ENCODE measurements at places on chromosomes 3 and 15.
A peak's percentile ranks its signal among the peaks of the same experiment; 100 is the strongest.

GRCh38 chr3:47475029-47475569 lies 642 bp downstream of the SCAP start:
- peak; percentile 23 for DNase-seq

DNA sequence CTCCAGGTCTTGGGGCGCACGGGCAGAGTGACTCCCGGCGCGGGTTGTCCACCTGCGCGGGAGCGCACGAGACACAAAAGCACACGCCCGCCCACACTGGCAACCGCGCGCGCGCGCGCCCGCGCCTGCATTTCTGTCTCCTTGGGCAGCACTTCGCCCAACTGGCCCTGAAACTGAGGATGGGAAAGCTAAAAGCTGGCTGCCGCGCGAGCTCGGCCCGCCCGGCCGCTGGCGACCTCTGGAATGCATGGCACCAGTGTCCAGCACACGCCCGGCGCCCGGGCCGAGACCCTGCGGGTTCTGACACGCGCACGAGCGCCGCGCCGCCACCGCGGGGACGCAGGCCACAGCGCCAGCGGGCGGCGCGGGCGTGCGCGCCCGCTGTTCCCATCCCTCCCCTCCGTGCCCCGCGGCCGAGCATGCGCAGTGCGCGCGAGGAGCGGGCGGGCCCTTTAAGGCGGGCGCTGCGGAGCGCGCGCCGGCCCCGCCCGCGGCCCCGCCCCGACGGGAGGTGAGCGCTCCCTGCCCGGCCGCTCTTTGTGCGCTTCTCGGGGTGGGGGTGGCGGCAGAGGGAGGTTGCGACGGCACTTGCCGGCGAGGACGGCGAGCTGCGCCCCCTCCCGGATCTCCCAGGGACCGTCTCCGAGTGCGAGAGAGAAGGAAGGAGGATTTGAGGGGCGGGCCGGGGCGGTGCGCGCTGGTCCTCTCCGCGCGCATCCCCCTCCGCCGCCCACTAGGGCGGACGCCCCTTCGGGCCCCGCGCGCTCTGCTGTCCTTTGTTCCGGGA lies 1.0 kb upstream of the MEX3B start:
- DNase-seq, result peak; percentile 74

DNA sequence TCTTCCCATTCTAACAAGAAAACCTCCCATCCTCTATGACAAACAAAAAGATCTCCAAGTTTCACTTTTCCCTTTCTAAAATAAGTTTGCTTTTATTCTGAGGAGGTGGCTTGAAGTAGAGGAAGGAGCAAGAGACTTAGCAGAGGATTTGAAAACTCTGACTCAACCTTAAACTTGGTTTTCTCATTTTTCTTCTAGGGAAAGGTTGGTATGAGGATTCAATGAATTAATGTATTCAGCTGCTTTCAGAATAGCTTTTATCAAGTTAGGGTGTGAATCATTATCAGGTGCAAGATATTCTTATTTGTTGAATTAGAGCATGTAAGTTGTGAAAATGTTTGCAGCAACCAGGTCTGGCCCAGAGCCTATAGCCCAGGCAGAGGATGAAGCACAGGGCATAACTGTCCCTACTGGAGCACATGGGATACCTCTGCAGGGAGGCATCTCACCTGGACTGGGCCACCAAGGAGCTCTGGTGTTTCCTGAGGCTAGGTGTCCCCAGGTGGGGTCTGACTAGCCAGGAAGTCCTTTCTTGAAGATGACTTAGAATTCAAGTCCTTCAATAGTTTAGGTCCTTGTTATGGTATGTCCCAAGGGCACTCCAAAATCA lies 42.3 kb downstream of the SATB1 start:
- no peak for DNase-seq

GRCh38 chr15:53247041-53247708 lies 457.0 kb upstream of the ONECUT1 start:
- DNase-seq, result no peak

DNA sequence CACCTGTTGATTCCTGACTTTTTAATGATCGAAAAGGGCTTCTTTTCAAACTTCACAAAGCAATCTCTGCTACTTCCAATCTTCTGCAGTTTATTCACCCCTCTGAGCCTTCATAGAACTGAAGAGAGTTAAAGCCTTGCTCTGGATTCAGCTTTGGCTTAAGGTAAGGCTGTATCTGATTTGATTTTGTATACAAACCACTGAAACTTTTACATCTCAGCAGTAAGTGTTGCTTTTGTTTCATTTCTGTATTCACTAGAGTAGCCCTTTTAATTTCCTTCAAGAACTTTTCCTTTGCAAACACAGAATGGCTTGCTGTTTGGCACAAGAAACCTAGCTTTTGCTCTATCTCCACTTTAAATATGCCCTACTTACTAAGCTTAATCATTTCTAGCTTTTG lies 1193.0 kb upstream of the GBE1 start:
- DNase-seq, result no peak

DNA sequence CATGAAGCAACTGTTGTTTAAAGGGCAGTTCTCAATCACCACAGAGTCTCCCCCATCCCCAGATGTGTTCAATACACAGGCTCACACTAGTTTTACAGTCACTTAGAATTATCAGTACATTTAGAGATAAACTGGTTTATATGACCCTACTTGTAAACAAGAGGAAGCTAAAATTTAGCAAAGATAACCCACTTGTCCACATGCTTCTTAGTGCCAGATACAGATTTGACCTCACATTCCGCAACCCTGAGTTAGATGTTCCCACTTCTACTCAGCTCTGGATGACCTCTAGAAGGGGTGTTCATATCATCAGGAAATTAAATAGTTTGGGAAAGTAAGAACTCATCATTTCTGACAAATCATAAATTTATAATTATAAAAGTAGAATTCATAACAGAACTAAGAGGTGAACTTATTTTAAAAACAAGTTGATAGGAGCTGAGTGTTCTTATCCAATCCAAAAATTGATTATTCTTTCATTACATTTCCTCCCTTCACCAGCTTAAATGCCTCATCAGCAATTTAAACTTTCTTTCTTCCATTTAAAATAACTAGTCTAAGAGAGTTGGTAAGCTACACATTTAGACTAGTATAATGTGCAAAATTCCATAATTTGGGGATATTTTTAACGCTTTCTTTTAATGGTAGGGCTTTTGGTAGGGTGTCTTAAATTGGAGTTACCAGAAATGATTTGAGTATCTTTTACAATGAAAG lies 131.2 kb downstream of the FBN1 start:
- DNase-seq, result no peak

DNA sequence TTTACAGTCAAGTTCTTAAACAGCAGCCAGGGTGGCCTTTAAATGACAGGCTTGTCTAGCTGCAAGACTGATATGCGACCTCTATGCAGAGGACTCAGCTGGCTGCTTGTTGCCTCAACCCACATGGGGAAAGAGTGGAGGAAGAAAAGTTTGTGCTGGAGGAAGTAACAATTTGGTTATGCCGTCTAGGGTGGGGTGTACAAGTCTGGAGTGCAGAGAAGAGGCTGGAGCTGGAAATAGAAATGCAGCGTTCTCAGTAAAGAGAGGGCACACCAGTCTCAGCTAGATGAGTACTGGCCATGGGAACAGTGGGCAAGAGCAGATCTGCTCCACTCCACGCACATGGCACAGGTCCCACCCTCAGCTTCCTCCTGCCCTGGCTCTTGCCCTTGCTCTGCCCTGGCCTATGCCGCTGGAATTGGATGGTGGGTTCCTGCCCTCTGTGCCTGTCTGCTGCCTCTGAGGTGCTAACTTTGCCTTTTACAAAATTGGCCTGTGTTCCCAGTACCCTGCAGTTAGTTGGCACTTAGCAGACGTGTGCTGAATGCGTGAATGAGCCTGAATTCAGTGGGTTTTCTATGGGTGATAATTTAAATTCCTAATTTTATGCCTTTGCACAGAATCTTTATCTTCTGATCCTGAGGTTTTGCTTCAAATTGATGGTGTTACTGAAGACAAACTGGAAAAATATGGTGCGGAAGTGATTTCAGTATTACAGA lies 59.7 kb upstream of the FURIN start:
- DNase-seq, result no peak

- DNase-seq, result no peak
Measured at GRCh38 chr15:101183226-101183930, 68.5 kb downstream of the CHSY1 start.

DNA sequence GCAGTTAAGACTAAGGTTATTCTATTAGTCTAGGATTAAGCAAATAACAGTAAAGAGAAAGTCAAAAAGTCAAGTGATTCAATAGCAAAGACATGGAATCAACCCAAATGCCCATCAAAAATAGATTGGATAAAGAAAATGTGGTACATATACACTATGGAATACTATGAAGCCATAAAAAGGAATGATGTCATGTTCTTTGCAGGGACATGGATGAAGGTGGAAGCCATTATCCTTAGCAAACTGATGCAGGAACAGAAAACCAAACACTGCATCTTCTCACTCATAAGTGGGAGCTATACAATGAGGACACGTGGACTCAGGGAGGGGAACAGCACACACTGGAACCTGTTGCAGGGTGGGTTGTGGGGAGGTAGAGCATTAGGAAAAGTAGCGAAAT lies 29.0 kb downstream of the UNC13C start:
- DNase-seq, result no peak
